ENCODE measurements at places on chromosomes 5 and 9.

GRCh38 chr9:128160603-128160987, 530 bp downstream of the BBLN start:
- peak; percentile 10 for DNase-seq

DNA sequence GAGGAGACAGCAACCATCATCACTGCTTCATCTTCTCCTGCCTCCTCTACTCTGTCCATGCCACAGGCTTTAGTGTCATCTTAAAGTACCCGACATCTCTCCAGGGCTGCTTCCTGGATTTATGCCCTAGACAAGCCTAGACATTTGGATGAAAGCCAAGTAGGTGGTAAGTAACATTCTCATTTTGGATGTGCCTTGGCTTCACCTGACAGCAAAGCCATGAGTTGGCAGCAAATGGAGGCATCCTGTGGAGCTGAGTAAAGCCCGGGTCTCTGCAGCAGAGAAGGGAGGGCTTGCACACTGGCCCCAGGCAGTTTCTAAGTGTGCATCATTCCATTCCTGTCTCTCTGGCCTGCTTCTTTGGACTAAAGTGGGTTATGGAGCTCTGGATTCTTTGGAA, 299.1 kb downstream of the DMAC1 start:
- DNase-seq, result no peak

- DNase-seq, result no peak
Observed at GRCh38 chr5:61670941-61671340, 338.9 kb downstream of the ZSWIM6 start.

DNA sequence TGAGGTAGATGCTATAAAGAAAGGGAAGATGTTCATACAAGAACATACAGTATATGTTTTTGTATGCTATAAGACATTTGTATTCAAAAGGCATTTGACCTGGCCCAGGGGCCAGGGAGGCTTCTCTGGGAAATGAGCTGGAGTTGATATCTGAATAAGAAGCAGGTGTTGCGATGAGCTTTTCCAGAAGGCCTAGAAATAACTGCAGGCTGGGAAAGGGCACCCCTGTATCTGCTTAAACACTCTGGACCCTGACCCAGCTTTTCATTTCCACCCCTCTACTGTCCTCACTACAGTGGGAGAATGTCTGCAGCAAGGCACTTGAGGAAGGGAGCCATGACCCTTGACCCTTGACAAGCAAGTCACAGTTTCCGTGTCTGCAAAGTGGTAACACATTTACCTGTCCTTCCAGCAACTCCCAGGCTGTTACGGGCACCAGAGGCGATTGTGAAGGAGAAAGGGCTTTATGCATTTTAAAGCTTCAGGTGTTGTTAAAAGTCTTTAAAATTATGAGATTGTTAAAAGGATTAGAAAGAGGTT, 88.2 kb upstream of the PANK3 start:
- no peak for DNase-seq

DNA sequence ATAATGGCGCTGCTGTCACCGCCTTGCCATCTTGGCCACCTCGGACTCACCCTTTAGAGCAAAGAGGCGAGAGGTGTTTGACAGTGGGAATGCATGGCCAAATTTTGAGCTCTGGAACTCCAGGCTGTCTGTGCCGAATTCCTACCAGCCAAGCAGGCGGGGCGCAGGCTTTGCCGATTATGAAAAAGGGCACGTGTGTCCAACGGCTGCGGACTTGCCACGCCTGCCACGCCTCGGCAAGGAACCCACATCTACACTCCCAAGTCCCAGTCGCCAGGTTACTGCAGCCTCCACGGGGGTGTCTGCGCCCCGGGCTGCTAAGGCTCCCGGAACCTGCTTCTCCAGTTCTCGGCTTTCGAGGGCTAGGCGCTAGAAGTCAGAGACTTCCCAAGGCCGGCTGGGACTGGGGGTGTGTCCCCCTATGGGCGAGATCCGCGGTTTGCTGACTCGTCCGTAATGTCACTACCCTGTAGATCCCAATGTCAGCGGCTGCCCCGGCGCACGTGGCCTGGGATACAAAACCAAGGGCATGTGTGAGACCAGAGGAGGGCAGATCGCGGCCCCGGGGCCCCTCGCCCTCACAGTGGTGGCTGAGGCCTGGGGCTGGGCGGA, 2.8 kb downstream of the NPR3 start:
- DNase-seq, result no peak

GRCh38 chr5:179624841-179625271, 1.4 kb upstream of the HNRNPH1 start:
- DNase-seq, result no peak

- no peak for DNase-seq
Observed at GRCh38 chr9:114790521-114790920, 15.3 kb downstream of the TNFSF15 start.

GRCh38 chr9:4894076-4894475, 91.0 kb upstream of the JAK2 start:
- no peak for DNase-seq

DNA sequence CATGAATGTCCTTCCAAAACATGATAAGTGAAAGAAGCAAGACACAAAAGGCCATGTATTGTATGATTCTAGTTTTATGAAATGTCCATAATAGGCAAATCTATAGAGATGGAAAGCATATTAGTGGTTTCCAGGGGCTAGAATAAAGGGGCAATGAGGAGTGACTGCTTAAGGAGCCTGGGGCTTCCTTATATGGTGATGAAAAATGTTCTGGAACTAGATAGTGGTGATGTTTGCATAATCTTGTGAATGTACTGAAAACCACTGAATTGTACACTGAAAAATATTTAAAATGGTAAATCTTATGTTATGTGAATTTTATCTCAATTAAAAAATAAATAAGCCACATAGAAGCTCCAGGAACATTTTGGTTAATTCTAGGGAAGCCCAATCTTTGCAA, 144.4 kb upstream of the ANKRD55 start:
- DNase-seq, result no peak

DNA sequence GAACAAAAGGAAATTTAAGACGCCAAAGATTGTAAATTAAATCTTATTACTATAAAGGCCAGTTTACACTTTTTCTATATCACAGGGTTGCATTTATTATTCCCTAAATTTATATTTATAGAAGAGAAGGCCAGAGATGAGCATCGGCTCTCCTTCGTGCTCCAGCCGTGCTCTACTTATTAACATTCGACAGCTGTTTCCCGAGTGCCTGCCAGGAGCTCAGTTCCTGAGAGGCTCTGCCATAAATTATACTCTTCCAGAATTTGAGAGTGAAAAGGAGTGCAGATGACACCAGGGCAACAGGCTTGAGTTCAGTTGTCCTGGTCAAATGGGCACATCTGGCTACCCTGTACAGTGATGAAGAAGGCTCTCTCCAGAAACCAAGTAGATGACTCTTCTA, 70.1 kb downstream of the PCSK5 start:
- DNase-seq, result no peak

- no peak for DNase-seq
Observed at GRCh38 chr5:164597293-164597900, 1092.0 kb downstream of the MAT2B start.

DNA sequence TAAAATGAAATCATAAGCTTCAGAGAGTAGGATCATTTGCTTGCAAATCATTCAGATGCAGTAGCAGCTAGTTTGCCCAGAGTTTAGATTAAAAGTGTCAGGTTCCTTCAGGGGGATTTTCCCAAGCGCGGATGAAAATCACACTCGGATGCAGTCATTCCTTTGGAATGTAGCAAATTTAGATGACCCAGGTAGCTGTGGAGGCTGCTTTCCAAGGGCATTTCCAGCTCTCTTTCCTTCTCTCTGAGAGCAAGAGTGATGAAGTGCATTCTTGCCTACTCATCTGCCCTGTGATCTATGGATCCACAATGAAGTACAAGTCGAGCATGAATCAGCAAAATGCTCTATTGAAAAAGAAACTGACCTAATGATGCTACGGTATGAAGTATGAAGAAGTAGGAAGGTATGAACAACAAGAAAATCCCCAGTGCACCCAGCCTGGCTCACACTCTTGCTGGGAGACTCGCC, 200.2 kb downstream of the PLK2 start:
- DNase-seq, result no peak

- DNase-seq, result no peak
Observed at GRCh38 chr5:171188016-171188415, 121.0 kb upstream of the TLX3 start.

GRCh38 chr5:66440202-66440680, 156.0 kb upstream of the MAST4 start:
- DNase-seq, result no peak

GRCh38 chr5:57705769-57706168, 223.2 kb upstream of the ACTBL2 start:
- no peak for DNase-seq

DNA sequence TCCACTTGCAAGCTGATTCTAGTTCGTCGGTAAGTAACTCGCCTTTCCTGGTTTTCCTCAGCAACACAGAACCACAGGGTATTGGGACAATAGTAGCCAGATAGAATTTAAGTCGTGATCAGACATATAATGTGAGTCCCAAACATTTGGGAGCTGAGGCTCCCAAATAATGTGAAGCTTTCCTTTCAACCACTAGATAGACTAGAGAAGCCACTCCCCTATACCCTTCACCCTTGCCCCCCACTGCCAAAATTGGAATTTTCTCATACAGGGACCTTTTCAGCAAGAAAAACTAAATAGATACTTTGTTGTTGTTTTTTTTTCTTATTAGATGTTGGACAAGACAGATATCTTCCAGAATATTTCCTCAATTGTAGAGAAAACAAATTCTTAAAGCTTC, 1.9 kb downstream of the C6 start:
- DNase-seq, result no peak

DNA sequence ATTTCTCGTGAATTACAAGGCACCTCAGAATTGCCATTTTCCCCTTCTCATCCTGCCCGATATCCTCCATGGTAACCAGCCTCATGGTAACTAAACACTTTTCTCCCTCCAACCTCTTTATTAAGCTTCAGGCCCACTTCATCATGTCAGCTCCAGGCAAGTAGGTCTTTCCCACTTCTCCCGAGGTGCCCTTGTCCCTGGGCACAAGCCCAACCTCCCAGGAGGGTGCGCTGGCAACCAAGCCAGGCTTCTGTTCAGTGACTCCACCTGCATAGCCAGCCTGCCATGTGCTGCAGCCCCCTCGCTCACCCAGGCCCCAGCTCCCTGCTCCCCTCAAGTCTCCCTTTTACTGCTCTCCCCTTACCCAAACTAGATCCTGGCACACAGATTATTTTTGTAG, 47.4 kb upstream of the AFAP1L1 start:
- no peak for DNase-seq

DNA sequence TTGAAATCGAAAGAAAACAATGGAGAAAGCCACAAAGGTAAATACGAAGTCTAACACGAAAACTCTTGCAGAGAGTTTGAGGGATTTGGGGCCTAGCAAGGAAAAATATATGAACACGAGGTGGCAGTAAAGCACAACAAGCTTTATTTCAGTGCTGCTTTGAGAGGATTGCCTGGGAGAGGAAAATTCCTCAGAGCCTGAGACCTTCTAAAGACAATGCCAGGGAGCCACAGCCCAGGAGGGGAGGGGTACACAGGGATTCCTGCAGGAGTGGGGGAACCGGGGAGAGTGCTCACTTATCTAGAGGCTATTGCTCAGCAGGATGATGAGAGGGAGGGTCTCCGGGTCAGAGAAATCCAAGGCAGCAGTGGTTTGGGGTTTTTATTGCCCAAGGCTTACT, 134.9 kb upstream of the ADCY2 start:
- DNase-seq, result no peak

- no peak for DNase-seq
Observed at GRCh38 chr9:91395553-91396471, 27.8 kb downstream of the NFIL3 start.

GRCh38 chr5:126542441-126542840, 52.6 kb downstream of the ALDH7A1 start:
- DNase-seq, result no peak

- DNase-seq, result no peak
Observed at GRCh38 chr5:130687085-130687733, 477.8 kb downstream of the HINT1 start.
